Stimulated activated CD4-positive, alpha-beta T cell treated with anti-CD3 and anti-CD28 coated beads, Interleukin-1b, Interleukin-23, amount 100 ng/mL, for 48 hours (primary cell): ENCODE measurements at places on chromosomes 2 and 18.

GRCh38 chr18:34911081-34911480, 130.1 kb upstream of the MAPRE2 start:
- DNase-seq: no peak

- no peak for DNase-seq
These were observed 127.3 kb upstream of the NYAP2 start for GRCh38 chr2:225272173-225272572.

- DNase-seq: no peak
These were observed 154.2 kb upstream of the KYNU start for GRCh38 chr2:142723236-142723635.

DNA sequence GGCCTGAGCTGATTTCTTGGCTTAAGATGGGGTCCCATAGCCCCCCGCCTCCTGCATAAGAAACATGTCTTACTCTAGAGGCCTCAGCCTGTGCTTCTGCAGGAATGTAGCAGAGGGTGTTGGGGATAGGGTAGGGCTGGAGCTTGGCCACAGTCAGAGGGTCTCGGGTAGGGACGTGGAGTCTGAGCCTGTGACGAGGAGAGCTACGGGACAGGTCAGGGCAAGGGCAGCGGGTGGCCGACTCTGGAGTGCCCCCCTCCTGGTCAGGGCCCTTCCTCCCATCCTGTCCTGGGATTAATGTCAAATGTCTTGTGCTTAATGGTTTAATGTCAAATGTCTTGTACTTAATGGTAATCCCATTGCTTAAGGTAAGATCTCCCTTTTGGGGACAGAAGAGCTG, 130.4 kb downstream of the GLI2 start:
- DNase-seq: no peak

GRCh38 chr2:20573620-20574422, 77.1 kb downstream of the HS1BP3 start:
- no peak for DNase-seq

DNA sequence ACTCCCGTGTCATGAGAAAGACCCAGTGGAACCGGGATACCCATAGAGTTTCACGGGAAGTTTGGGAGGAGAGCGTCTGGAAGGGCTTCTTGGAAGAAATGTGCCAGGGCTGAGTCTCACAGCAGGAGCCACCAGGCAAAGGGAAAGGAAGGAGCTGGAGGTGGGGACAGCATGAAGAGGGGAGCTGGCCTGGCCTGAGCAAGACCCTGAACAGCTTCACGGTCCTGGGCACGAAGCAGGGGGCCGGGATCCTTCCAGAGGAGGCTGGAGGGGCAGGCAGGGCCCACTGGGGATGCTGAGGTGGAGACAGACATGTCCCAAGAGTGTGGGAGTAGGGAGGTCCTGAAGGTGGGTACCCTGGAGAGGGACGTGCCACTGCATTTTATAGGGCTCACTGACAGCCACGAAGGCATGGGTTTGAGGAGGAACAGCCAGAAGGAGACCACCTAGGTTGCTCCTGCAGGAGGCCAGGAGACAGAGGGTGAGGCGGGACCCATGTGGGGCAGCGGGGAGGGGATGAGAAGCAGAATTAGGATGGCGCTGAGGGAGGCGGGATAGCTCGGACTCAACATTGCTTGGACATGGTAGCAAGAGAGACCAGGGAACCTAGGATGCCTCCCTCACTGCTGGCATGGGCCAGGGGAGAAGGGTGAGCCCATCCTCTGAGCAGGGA, 168.1 kb upstream of the ID2 start:
- DNase-seq: no peak

DNA sequence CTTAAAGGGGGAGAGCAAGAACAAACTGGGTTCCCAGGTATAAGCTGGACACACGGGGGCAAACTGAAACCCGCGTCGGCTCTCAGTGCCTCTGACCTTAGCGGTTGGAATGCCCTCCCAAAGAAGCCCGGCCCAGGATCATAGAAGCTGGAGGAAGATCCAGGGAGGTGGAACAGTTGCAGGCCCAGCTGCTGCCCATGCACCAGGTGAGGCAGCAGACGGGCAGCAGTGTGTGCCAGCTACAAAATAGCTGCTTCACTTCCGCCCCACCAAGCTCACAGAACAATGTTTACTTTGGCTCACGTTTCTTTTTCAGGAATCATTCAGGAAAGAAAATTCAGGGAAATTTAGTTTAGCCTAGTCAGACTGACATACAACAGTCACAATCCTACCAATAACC, 3.9 kb upstream of the ERMN start:
- DNase-seq: no peak

- DNase-seq: no peak
These were observed 80.6 kb upstream of the LRRTM4 start for GRCh38 chr2:77602771-77603170.

GRCh38 chr18:811892-812375, at the start of gene YES1:
Gene YES1, minus strand, starts transcription at chr18:812242. Its CDS starts 55,415 bp downstream, at chr18:756827.
- no peak for DNase-seq

DNA sequence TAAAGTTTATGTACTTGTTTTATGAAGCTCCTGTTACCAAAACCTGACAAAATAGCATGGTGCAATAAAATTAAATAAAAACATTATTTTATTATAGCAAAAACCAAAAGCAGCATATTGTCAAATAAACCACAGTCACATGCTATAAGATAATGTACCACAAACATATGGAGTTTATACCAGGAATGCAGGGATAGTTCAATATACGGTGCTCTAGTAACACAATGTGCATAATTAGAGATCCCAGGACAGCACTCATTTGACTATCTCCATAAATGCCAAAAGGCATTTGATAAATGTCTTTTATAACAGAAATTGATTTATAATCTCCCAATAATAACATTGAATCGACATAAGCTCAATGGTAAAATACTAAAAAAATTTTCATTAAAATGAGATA, 402.0 kb downstream of the RND3 start:
- DNase-seq: no peak

DNA sequence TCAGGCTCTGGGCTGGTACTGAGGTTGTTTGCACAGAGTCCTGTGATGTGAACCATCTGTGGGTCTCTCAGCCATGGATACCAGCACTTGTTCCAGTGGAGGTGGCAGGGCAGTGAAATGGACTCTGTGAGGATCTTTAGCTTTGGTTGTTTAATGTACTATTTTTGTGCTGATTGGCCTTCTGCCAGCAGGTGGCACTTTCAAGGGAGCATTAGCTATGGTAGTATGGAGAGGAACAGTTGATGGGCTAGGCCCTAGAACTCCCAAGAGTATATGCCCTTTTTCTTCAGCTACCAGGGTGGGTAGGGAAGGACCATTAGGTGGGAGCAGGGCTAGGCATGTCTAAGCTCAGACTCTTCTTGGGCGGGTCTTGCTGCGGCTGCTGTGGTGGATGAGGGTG, 257.0 kb upstream of the GYPC start:
- no peak for DNase-seq

- no peak for DNase-seq
These were observed 40.4 kb downstream of the SERTAD2 start for GRCh38 chr2:64613276-64613675.

- DNase-seq: no peak
These were observed 76.2 kb upstream of the CTAGE1 start for GRCh38 chr18:22493940-22494339.

DNA sequence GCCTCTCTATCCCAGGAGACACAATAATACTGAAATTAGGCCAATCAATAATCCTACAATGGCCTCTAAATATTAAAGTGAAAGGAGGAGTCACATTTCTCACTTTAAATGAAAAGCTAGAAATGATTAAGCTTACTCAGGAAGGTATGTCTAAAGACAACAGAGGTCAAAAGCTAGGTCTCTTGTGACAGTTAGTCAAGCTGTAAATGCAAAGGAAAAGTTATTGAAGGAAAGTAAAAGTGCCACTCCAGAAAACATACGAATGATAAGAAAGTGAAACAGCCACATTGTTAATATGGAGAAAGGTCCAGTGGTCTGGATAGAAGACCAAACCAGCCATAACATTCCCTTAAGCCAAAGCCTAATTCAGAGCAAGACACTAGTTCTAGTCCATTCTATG, 9.5 kb downstream of the SESTD1 start:
- no peak for DNase-seq

DNA sequence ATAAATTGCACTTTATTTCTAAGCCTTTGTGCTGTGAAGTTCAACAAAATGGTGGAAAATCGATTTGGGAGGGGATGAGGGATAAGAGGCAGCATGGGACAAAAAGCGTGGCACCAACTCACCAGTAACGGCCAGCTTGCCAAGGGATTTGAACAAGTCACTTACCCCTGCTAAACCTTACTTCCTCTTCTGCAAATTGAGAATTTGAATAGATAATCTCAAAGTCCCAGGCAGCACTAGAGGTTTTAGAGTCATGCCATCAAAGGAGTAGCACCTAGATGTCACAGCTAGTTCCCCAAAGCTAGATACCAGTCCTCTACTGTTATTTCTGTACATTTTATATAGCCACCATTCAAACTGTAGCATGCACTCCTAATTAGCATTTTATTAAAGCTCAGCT, 83.7 kb upstream of the VRK2 start:
- DNase-seq: no peak

- DNase-seq: no peak
These were observed 10.3 kb upstream of the FTCDNL1 start for GRCh38 chr2:199861132-199861774.

DNA sequence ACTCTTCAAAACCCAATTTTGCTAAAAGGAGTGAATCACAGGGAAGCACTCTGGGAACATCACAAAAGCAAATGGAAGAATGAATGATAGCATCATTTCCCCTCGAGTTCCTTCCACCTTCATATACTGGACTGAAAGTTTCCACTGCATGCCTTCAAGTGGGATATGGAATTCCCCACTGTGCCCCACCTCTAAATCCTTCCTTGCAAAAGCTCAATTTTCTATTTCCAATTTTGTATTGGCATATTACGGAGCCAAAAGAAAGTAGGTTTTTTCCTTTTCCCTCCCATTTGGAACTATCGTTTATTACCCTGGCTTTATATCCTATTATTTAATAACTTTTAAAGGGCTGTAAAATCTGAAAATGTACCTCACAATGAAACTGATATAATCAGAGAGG, 149.3 kb downstream of the PIEZO2 start:
- no peak for DNase-seq

GRCh38 chr2:11022064-11022463, 110.3 kb downstream of the KCNF1 start:
- DNase-seq: no peak

DNA sequence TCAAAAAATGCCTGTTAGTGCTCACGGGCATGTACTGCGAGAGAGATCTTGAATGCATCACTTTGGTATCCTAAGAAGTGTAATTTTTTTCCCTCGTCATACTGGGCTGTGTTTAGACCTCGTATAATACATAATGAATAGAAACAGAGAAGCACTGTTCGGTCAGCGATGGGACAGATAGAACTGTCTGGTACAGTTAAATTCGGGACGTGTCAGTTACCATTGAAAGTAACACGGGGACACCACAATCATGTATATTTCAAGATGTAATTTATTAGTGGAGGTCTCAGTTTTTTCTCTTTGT, 1.8 kb downstream of the PKP4 start:
- DNase-seq: no peak

DNA sequence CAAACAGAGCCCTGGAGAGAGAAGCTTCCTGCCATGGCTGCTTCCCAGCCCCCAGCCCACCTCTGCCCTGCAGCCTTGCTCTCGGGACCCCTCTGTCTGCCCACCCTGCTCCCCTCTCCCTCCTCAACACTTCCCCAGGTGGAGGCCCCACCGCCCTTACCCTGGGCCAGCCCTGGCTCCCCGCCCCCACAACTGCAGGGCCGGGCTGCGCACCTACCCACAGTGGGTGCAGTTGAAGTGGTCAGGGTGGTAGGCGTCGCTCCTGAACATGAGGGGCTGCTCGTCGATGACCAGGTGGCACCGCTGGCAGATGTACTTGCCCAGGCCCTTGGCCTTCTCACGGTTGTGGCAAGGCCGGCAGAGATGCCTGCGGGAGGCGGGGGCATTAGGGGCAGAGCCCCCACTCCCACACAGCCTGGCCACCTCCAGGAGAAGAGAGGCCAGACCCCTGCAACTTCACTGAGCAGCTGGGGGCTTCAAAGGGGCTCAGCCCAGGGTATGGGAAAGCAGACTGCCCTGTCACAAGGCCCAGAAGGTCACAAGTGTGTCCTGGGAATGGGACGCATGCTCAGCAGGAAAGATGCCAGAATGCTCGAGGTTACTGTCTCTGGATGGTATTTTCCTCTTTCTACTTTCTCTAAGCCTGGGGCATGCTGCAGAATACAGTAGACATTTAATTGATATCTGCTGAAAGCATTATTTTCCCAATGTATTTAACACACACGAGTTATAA, 3.1 kb upstream of the GPR17 start:
- DNase-seq: no peak

DNA sequence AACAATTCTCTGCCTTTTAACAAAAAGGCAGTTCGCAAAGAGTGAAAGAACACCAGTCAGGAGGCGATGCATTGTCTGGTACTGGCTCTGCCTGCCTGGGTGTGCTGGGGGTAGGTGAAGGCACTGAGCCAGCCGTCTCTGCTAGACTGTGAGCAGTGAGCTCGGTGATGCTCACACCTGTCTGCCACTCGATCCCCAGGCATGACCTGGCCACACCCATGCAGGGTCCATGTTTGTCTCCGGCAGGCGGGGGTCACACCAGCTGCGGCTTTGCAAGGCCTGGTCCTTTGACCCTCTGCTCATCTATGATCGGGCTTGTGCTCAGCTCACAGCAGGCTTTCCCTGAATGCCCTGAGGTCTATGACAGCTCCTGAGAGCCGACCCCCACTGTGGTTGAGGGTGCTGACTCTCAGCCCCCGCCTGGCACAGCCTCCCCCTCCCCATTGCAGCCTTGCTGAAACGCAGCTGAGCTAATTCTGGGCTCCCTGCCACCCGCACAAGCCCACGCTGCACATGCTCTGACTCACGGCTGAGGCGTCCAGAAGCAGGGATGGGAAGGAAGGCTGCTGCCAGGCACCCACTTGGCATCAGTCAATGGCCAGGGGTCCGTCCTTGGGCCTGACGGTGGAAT, 23.7 kb downstream of the CRACDL start:
- DNase-seq: no peak

- no peak for DNase-seq
These were observed 100.6 kb downstream of the NRP2 start for GRCh38 chr2:205782941-205783340.
